Stimulated activated CD4-positive, alpha-beta T cell treated with anti-CD3 and anti-CD28 coated beads, Interleukin-15, amount 100 ng/mL, for 1 hour (primary cell): ENCODE measurements at places on chromosomes 11 and 22.

DNA sequence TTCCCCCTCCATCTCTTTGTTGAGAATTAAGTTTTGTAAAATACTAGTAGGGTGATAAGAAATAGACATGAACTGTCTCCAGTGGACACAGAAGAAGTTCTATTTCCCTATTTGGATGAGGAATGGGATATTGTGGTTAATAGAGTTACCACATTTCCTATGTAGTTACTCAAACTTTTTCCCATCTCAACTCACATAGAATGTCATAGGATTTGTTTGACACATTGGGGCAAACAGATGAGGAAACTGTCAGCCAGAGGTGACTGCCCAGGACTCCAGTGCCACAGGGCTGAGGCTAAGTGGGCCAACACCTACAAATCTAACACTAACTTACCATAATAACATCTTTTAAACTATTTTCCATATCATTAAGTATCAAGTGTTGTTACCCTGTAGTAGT, 58.3 kb downstream of the CCDC83 start:
- no peak for DNase-seq

GRCh38 chr11:8477680-8478079, 116.3 kb downstream of the STK33 start:
- no peak for DNase-seq

- no peak for DNase-seq
These were observed 309.9 kb downstream of the MIAT start for GRCh38 chr22:26967282-26967681.

- no peak for DNase-seq
These were observed 8.2 kb upstream of the PGA3 start for GRCh38 chr11:61194981-61195695.

- no peak for DNase-seq
These were observed 38.5 kb downstream of the CDON start for GRCh38 chr11:126024123-126024522.

GRCh38 chr11:5556596-5557188, 8.4 kb upstream of the OR52H1 start:
- DNase-seq = no peak

DNA sequence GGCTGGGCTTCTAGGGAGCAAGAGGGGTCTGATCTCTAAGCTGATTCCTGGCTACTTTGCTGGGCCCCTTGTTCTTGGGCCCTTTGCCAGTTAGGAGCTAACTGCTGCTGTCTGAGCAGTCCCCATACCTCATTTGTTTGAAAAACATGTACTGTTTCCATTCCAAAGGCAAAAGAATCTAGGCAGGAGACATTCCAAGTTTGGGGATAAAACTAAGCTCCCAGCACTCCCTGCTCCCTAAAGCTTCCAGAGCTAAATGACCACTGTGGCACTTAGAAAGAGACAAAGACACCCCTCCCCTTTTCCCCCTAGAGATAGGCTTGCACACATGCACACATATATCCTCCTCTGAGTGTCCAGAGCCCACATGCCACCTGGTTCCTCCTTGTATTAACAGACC, 22.7 kb upstream of the RRM1 start:
- no peak for DNase-seq
